ENCODE measurements at places on chromosomes 12 and 14.

- DNase-seq = no peak
These were observed 161.1 kb upstream of the RASSF8 start for GRCh38 chr12:25797386-25797785.

GRCh38 chr12:89333564-89334252 lies 18.6 kb downstream of the DUSP6 start:
- no peak for DNase-seq

GRCh38 chr12:95390932-95391331 lies 83.0 kb upstream of the METAP2 start:
- DNase-seq = no peak

DNA sequence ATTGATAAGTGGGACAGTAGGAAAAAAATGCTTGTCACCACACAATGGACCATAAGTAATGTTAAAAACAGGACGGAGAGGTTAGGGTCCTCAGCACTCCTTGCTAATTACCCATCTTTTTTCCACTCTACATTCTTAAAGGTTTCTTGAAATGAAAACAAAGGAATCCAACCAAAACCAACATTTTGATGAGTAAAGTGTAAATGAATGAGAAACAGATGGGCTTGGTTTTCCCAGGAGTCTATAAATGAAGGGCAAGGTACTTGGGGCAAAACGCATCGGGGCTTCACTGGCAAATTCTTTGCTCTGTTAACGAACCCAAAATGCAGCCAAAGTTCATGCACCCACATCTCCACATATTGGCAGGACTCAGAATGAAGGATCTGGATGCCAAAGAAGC lies 129.2 kb upstream of the BMP4 start:
- DNase-seq = no peak

DNA sequence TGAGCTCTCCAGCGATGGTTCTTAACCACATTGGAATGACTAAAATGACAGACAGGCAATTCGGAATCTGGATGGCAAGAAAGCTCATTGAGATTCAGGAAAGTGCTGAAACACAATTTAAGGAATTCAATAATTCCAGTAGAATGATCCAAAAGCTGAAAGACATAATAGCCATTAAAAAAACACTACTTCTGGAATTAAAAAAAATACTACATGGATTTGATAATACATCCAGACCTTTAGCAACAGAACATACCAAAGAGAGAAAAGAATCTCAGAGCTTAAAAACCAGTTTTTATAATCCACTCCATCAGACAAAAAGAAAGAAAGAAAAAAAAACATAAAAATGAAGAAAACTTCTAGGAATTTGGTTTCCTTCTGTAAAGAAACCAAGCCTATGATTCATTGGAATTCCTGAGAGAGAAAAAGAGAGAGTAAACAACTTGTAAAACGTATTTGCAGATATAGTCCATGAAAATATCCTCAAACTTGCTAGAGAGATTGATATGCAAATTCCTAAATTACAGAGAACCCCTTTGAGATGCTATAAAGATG lies 52.8 kb downstream of the SLCO1B1 start:
- DNase-seq = no peak

DNA sequence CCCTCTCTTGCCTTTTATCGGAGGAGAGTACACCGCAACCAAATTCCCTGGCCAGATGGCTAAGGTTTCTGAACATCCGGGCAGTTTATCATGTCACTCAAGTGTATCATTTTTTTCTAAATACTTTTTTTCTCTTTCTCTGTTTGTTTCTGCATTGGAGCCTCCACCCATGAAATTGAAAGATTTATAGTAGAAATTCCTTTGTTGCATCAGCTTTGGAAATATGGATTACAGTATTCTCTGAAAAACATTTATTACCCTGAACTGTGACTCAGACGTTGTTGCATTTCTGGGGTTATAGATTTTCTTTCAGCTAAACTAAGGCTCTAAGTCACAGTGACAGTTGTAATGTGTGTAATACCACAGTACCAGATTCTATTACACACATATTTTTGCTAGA lies 187.0 kb downstream of the SPTSSA start:
- DNase-seq = no peak

DNA sequence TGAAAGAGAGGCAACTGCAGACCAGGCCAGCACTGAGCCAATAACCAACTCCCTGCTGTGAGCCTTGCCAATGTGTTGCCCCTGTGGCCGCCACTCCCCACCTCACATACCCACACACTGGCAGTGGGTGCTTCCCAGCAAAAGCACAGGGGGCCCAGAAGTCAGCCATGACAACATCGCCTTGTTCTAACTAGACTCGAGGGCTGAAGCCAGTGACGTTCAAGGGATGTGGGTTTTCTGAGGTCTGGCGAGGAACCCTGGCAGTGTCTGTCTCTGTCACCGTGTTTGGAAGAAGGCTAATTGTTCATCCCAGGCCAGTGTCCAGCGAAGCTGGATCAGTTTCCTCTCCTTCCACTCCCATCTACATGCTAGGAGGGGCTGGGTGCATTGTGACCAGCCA lies 311.8 kb upstream of the AMIGO2 start:
- DNase-seq = no peak

DNA sequence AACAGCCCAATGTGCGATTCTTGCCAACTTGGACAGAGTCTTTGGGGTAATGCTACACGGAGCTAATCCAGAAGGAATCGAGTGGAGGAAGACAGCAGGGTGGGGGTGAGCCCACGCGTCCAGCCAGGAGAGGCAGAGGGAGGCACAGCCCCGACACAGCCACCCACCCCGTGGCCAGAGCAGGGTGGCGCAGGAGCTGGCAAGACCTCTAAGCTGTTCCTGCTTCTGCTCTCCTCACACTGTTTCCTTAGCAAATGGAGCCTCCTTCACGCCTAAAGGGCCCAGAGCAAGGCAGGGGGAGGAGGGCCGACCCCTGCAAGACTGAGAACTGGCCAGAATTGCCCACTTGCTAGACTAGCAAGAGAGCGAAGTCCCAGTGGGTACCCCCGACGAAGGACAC lies 91.5 kb downstream of the FBXL14 start:
- no peak for DNase-seq

- DNase-seq = no peak
These were observed 5.5 kb upstream of the ATN1 start for GRCh38 chr12:6921996-6922946.

GRCh38 chr12:31590642-31591379 lies at the start of gene DENND5B:
TSS of gene DENND5B (minus strand) at chr12:31591136. CDS start at chr12:31590832, 304 bp downstream.
- DNase-seq = peak; percentile 5
